Activated effector memory CD4-positive, alpha-beta T cell treated with Interleukin-2 at 50 U/mL for 16 hours (primary cell): ENCODE measurements at places on chromosomes 6 and 20.

GRCh38 chr20:49809803-49810359 is 2.7 kb upstream of the SLC9A8 start:
- DNase-seq, result no peak

DNA sequence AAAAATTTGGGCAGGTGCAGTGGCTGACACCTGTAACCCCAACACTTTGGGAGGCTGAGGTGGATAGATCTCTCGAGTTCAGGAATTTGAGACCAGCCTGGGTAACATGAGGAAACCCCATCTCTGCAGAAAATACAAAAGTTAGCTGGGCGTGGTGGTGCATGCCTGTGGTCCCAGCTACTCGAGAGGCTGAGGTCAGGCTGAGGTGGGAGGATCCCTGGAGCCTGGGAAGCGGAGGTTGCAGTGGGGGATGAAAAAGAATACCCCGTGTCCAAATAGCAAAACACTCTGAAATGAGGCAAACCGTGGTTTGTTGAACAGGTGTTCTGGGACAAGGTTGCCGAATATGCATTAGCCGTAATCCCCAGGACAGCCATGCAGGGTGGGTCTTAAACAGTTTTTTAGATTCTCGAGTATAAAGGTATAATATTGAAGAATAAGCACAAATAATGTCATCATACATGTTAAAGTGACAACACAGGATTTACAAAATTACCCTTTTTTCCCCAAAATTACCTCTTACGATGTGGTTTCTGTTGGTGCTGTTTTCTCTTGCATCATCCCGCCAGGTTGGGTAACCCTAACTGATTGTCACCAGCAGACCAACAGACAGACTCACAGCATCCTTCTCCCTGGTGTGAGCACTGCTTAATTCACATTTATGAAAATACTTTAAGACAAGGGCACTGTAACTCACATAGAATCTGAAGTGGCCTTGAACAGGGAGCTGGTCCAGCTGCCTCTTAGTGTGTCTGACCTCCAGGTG is 9.1 kb downstream of the DNAJC5 start:
- no peak for DNase-seq

DNA sequence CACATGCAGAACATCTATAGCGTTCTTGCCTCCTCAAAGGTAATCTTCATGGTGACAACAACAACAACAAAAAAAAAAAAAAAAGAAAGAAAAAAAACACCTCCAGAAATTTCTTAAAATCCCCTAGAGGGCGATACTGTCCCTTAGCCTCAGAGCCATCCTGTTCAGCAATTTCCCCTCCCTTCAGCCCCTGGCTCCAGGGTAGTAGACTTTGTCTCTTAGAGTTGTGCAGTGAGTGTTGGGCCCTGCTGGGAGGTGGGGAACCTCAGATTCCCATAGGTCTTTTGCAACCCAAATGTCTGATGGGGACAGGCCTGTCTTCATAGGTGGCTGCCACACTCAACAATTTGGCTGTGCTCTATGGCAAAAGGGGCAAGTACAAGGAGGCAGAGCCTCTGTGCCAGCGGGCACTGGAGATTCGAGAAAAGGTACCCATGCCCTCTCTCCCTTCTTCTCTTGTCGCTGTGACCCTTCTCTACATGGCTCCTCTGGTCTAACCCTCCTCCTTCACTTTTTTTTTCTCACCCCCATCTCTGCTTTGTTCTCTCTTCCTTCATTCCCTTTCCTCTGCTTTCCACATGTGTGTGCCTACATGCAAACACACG is 6.0 kb upstream of the PTK7 start:
- DNase-seq, result no peak

DNA sequence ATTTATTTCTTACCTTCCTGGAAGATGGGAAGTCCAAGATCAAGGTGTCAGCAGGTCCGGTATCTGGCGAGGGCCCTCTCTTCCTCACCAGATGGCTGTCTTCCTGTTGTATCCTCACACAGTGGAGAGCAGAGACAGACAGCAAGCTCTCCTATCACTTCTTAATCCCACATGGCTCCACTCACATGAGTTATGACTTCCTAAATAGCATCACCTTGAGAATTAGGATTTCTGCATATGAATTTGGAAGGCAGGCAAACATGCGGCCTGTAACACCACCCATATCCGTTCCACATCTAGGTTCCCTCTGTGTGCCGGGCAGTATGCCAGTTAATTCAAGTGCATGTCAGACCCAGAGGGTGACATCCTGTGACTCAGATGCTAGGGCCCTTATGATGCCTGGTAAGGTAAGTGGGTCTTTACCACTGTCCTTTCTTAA is 2.1 kb downstream of the RAET1E start:
- DNase-seq, result peak; percentile 45

DNA sequence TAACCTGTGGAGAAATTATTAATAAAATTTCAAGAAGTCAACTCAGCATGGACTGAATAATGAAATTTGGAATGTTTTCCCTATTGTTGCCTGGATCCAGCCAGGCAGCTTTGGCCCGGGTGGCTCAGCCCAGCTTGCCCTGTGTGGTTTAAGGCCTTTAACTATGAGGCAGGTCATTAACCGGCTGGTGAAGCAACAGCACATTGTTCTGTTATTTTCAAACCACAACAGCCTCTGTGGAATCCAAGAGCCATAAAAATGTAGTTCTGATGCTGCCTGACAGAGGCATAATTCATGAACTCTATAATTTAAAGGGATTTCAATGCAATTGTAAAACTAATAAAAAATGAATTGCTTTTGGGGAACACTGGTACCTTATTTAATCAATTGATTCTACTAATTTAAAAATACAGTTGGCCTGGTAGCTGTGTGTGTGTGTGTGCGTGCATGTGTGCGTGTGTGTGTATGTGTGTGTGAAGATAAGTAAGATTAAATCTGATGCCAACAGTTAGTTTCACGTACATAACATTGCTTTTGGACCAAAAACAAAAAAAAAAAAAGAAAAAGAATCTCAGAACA is 117.7 kb downstream of the RPS12 start:
- no peak for DNase-seq

- DNase-seq, result no peak
These were observed 64.9 kb upstream of the GNRH2 start for GRCh38 chr20:2978519-2978918.
